ENCODE measurements at places on chromosomes 13 and 19. TPM values are rescaled to one million over a fixed set of nuclear protein-coding genes. Genes with fewer than 3 reads are reported as not detected.

DNA sequence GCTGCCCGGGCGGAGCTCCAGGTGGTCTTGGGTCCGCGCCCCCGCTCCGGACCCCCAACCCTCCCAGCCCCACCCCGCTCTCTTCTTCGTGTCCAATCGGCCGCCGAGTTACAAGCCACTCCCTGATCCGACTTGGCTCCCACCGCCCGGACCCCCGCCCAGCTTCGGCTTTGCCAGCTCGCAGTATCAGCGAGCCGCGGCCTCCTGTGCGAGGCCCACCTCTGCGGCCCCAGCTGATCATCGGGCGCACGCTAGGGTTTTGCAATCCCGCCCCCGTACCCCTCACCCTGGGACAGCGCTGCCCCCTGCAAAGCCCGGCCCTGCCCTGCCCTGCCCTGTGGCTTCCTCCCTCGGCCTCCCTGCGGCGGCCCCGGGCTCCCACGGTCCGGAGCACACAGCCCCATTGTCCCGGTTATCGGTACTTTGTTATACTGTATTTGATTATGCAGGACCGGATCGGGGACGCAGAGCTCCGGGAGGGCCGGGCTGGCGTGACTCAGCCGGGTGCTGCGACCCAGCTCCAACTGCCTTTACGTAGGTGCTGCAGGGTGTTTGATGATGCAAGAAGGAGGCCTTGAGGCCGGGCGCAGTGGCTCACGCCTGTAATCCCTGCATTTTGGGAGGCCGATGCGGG lies 598 bp upstream of the LPAR2 start:
- no peak for DNase-seq
- H3K27ac ChIP-seq = peak overlapping the region; percentile 60
- peaks cover 56% of the 10 kb centered on the region for H3K36me3 ChIP-seq
- H3K4me3 ChIP-seq = peak overlapping the region; percentile 68

GRCh38 chr13:98542568-98543377 lies 34.1 kb downstream of the STK24 start:
- H3K4me3 ChIP-seq = peak overlapping the region; percentile 68
- H3K27ac ChIP-seq = peak overlapping the region; percentile 82
- peaks cover 74% of the 10 kb centered on the region for H3K4me1 ChIP-seq
- DNase-seq = no peak
- no peaks in the 10 kb centered on the region for H3K27me3 ChIP-seq

FBL gene
- total RNA-seq = 547 TPM

DNA sequence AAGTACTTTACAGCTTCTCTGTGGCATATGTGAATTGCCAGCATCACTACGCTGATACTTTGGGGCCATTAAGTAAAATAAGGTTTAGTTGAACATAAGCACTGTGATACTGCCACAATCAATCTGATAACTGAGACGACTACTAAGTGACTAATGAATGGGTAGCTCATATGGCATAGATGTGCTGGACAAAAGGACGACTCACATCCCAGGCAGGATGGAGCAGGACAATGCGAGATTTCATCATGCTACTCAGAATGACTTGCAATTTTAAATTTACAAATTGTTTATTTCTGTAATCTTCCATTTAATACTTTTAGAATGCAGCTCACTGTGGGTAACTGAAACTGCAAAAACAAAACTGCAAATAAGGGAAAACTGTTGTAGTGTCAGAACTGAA lies 13.6 kb downstream of the CCDC122 start:
- no peaks in the 10 kb centered on the region for H3K36me3 ChIP-seq
- peaks cover 5% of the 10 kb centered on the region for H3K27me3 ChIP-seq
- no peak for DNase-seq
- H3K27ac ChIP-seq = no peak overlapping the region

- no peak overlapping the region for H3K27ac ChIP-seq
- no peak for DNase-seq
- H3K4me1 ChIP-seq = peaks cover 51% of the 10 kb centered on the region
- no peak overlapping the region for H3K4me3 ChIP-seq
- peaks cover 2% of the 10 kb centered on the region for H3K36me3 ChIP-seq
- peaks cover 34% of the 10 kb centered on the region for H3K27me3 ChIP-seq
Observed at GRCh38 chr13:48574041-48574796, 41.3 kb upstream of the RCBTB2 start.

DNA sequence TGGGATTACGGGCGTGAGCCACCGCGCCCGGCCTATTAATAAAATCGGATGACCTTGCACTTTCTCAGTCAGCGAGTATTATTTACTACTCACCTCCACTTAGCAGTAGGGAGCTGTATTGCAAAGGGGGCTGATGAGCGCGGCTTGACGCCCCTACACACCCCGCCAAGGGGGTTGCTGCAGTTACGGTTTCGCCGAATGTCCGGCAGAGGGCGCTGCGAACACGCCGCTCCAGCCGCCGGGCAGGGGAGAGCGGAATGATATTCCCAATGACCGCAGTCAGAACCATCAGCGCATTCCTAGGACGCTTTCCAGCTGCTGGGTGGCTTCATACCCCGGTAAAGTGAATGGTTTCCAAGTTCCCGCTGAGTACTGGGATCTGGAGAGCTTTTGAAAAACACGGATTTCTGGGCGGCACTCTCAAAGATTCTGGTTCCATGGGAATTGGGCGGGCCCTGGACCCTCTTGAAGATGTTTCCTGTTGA lies 30.0 kb upstream of the TPT1 start:
- peak; percentile 22 for DNase-seq
- H3K4me1 ChIP-seq = peaks cover 23% of the 10 kb centered on the region
- no peak overlapping the region for H3K4me3 ChIP-seq
- no peak overlapping the region for H3K27ac ChIP-seq

DLEU7 gene
- not detected for total RNA-seq

DNA sequence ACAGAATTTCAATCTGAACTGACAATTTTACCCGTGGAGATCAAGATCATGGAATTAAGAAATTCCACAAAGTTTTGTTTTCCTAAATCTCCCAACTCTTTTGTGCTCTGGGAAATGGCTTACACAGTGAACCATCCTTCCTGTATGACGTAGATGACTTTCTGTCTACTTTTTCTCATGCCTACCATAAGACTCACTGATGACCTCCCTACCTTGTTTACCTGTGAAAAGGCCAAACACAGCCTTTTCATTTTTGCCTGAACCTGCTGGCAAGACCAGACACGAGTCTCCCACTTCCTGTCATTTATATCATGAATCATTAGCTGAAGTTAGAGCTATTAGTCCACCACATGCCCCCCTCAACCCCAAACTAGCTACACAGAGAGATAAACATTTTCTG lies 4.6 kb upstream of the KBTBD6 start:
- H3K27me3 ChIP-seq = no peaks in the 10 kb centered on the region
- no peak overlapping the region for H3K27ac ChIP-seq
- peaks cover 5% of the 10 kb centered on the region for H3K36me3 ChIP-seq
- DNase-seq = no peak
- peaks cover 19% of the 10 kb centered on the region for H3K4me1 ChIP-seq

TEX101 gene
- not detected for total RNA-seq

- no peaks in the 10 kb centered on the region for H3K27me3 ChIP-seq
- H3K4me3 ChIP-seq = no peak overlapping the region
- H3K36me3 ChIP-seq = no peaks in the 10 kb centered on the region
- no peaks in the 10 kb centered on the region for H3K4me1 ChIP-seq
- no peak overlapping the region for H3K27ac ChIP-seq
Observed at GRCh38 chr13:80778297-80778696, 437.4 kb upstream of the SPRY2 start.

FPR3 gene
- not detected for total RNA-seq

- peaks cover 10% of the 10 kb centered on the region for H3K4me1 ChIP-seq
- DNase-seq = no peak
- no peak overlapping the region for H3K27ac ChIP-seq
- no peaks in the 10 kb centered on the region for H3K27me3 ChIP-seq
- H3K4me3 ChIP-seq = no peak overlapping the region
Observed at GRCh38 chr13:28161370-28161769, 23.0 kb downstream of the PAN3 start.

GRCh38 chr19:384799-385169 lies 24.2 kb downstream of the C2CD4C start:
- H3K4me1 ChIP-seq = peaks cover 19% of the 10 kb centered on the region
- peaks cover 22% of the 10 kb centered on the region for H3K27me3 ChIP-seq
- peaks cover 7% of the 10 kb centered on the region for H3K36me3 ChIP-seq
- no peak for DNase-seq

DNA sequence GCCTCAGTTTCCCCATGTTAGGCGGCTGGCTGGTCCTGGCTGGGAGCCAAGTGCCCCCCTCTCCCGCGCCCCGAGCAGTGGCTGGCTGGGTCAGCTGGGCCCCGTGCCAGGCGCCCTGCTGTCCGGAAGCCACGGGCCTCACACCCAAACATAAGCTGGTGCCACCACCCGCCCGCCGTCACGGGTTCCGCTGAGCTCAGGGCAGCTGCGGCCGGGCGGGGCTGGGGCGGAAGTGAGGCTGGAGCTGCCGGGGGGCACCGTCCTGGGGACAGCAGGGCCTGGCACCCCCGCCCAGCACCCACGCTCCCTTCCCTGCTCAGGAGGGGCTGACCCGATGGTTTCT lies 19.3 kb downstream of the HCN2 start:
- H3K27ac ChIP-seq = no peak overlapping the region
- DNase-seq = no peak
- H3K36me3 ChIP-seq = peaks cover 4% of the 10 kb centered on the region
- H3K4me3 ChIP-seq = no peak overlapping the region

KANK3 gene
- 1.7 TPM for total RNA-seq

FFAR1 gene
- total RNA-seq = 0.09 TPM

DNA sequence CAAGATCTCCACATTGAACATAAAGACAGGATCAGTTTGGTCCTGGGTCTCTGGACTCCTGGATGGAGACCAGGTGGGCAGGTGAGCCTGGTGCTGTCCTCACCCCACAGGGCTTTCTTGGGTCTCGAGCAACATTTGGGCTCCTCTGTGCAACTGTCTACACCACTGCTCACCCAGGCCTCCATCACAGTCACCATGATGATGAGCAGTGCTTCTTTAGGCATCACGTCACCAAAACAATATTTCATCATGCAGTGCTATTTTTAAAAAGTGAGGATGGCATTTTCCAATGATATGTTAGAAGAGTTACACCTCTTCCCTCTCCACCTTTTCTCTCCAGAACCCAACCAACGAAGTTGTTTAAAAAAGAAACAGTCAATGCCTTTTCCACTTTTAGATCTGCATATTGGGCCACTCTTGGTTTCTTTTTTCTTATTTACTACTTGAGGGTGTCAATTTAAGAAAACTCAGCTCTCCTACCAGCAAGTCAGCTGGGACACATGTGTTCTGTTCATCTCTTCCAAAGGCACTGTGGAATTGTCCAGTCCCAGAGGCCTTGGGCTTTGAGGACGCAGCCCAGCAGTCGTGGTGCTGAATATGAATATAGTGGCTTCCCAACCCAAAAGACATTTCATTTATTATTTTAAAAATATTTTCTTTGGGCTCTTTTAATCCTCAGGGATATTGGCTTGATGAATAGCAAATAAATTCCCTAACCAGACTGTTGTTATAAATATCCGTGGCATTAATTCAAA lies 405.7 kb downstream of the KCNRG start:
- peaks cover 15% of the 10 kb centered on the region for H3K27me3 ChIP-seq
- peaks cover 12% of the 10 kb centered on the region for H3K4me1 ChIP-seq
- no peak overlapping the region for H3K4me3 ChIP-seq

POU4F1 gene
- 0.11 TPM for total RNA-seq

GRCh38 chr13:95185851-95186250 lies 115.4 kb downstream of the ABCC4 start:
- H3K27me3 ChIP-seq = no peaks in the 10 kb centered on the region
- H3K27ac ChIP-seq = peak overlapping the region; percentile 88
- H3K4me3 ChIP-seq = peak overlapping the region; percentile 35
- peaks cover 50% of the 10 kb centered on the region for H3K36me3 ChIP-seq
- peak; percentile 47 for DNase-seq

- H3K27ac ChIP-seq = no peak overlapping the region
- H3K27me3 ChIP-seq = no peaks in the 10 kb centered on the region
- no peak for DNase-seq
- H3K4me1 ChIP-seq = no peaks in the 10 kb centered on the region
- H3K36me3 ChIP-seq = peaks cover 40% of the 10 kb centered on the region
Observed at GRCh38 chr19:19056636-19057275, 7.0 kb upstream of the SLC25A42 start.

- H3K4me3 ChIP-seq = no peak overlapping the region
- H3K4me1 ChIP-seq = peaks cover 30% of the 10 kb centered on the region
- H3K27ac ChIP-seq = no peak overlapping the region
- DNase-seq = no peak
Observed at GRCh38 chr19:45879055-45879454, 6.9 kb downstream of the IRF2BP1 start.

NAPA gene
- total RNA-seq = 60.1 TPM

FRY gene
- 3.7 TPM for total RNA-seq

DNA sequence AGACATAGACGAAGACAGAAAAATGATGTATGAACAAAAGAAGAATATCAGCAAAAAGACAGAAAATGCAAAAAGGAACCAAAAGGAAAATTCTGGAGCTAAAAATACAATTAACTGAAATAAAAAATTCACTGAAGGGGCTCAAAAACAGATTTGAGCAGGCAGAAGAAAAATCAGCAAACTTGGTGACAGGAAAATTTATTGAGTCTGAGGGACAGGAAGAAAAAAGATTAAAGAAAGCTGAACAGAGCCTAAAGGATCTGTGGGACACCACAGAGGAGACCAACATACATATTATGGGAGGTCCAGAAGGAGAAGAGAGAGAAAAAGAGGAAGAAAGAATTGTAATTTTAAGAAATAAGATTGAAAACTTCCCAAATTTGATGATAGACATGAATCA lies 7.4 kb upstream of the LSR start:
- no peak overlapping the region for H3K4me3 ChIP-seq
- H3K27ac ChIP-seq = no peak overlapping the region
- H3K36me3 ChIP-seq = peaks cover 8% of the 10 kb centered on the region

CERS4 gene
- 30.0 TPM for total RNA-seq
